ENCODE measurements at places on chromosomes 16 and 17.

DNA sequence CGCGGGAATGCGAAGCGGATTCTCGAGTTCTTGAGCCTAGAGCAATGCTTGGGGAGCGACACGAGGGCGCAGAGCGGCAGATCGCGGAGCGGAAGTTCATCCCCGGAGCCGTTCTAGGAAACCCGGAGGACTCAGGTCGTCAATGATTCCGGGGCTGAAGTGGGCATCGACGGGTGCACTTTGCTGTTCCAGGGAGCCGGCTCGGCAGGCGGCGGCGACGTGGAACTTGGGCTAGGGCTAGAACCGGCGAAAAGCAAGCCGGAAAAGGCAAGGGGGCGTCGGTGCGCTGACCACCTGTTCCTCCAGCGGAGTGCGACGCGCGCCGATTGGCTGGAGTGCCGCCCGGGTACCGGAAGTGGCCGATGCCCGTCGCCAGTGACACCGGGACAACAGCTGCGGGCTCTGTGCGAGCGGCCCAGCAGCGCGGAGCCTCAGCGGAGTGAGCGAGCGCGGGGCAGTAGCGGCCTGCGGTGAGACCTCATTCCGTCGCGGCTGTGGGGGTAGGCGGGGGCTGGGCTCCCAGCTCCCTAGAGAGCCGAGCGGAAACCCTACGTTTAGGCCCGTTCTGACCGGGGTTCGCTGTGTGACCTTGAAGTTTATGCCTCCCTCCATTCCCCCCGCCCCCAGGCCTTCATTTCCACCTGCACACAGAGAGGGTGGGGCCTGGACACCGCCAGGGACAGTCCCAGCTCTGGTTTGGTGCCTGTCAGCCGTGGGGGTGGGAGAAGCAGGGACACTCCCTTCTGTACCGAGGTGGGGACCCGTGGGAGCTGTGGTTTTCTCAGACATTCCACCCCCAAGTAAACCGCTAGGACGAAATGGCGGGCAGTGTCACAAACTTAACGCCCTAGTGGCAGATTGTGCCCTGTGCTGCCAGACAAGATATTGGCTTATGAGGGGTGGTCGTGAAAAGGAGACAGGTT lies at the start of gene ZFP3:
TSS of gene ZFP3 (plus strand) at position 362 of the 923 bp plus-strand sequence. CDS start 13,038 bp downstream, outside the sequence.
- peak; percentile 54 for DNase-seq

DNA sequence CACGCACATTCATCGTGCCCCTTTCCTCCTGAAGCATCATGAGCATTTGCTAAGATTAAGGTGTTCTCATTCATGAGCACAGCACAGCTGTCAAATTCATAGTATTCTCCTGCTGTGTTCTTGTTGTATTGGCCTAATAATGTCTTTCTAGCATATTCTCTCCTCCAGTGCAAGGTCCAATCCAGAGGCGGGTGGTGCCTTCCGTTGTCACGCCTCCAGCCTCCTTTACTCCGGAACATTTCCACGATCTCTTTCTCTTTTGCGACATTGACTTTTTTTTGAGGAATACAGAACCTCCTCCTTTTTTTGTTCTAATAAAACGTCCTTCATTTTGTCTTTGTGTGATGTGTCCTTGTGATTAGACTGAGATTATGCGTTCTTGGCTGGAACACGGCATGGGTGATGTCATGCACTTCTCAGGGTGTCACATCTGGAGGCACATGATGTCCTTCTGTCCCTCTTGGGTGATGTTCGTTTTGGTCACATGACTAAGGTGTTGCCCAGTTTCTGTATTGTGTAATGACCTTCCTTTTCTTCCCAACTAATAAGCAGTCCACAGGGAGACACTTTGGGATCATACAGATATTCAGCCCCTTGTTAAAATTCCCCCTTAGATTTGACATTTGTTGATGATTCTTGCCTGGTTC lies 66.3 kb downstream of the CLEC16A start:
- no peak for DNase-seq

- DNase-seq = no peak
These were observed 81.1 kb downstream of the CACNG1 start for GRCh38 chr17:67125417-67125816.

GRCh38 chr16:66261826-66262225 lies 104.7 kb upstream of the CDH5 start:
- DNase-seq = no peak

DNA sequence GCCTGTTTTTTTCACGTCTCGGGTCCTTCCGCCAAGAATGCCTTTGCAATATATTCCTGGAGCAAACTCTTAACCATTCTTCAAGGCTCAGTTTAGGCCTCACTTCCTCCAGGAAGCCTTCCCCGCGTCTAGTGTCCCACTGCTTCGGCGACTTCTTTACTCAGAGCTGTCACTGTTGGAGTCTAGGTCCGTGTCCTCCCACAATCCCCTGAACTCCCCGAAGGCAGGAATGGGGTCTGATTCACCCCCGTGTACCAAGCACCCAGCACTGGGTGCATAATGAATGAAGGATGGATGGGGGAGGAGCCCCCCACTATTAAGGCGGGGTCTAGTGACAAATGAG lies 508 bp downstream of the MATCAP1 start:
- no peak for DNase-seq

- no peak for DNase-seq
These were observed 301.7 kb upstream of the IRX5 start for GRCh38 chr16:54628796-54629625.

GRCh38 chr17:82789806-82790205 lies 37.9 kb downstream of the TBCD start:
- DNase-seq = no peak

DNA sequence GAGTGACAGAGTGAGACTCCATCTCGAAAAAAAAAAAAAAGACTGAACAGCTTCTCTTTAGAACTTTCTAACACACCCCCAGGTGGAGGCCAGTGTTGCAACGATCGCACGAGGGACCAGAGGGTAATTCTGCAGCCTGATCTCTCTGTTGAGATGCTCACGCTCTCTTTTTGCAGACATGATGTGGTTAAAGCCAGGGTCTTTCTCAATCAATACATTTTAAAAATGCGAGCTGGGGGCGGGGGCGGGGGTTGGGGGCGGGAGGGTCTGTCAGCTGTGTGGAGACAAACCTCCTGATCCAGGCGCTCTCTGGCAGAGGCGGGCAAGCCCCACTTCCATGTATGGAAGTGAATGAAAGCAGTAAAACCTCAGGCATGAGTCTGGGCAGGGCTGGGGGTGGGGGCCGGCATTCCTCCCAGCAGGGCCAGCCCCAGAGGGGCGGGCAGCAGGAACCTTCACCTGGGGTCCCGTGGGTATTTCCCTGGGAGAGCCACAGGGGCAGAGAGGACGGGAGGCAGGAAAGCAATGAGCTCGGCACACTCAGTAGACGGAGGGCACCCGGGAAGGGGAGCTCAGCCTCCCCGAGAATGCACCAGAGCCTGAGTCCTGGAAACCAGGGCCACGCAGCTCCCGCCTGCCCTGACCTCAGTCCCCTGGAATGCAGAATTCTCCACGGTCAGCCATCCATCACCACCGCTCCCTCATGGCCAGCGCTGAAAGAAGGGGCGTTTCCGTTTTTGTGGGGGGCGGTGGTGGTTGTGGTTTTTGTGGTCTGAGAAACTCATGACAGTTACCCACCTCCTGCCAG lies 28.0 kb downstream of the NXN start:
- no peak for DNase-seq

DNA sequence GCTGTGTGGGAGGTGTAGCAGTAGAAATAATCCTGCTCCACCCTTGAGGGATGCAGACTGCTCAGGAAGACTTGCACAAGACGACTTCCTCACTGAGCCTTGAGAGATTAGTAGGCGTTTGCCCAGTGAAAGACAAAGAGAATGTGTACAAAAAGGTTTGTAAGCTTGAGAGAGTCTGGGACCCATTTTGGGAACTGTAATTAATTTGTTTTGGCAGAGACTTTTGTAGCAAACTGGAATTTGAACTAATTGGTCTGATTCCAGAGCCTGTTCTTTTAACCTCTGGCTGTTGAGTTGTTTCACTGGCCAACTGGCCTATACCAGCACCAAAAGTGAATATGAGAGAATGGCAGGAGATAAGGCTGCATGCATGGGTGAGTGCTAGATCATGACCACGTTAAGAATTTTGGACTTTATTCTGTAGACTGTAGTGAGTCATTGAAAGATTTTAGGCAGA lies 75.5 kb downstream of the AATF start:
- no peak for DNase-seq

- no peak for DNase-seq
These were observed 167.2 kb downstream of the PARN start for GRCh38 chr16:14462811-14463210.

GRCh38 chr17:30952638-30953393 lies 18.0 kb upstream of the RNF135 start:
- DNase-seq = no peak

DNA sequence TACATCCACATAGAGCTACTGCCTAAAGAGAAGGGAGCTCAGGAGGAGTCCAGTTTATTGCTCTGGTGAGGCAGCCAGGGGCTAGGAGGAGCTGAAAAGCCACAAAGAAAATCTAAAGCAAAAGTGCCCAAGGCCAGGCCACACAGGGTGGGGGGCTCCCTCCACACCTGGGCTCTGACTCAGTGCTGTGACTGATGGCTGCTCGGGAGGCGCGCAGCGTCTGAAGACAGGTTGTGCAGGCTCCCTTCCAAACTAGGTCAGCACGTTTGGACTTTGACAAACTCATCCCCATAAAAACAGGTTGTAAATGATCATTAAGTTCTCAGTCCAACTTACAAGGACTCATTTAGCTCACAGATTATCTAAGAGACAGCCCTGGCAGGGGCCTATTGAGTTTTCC lies 22.2 kb upstream of the LCMT1 start:
- no peak for DNase-seq

DNA sequence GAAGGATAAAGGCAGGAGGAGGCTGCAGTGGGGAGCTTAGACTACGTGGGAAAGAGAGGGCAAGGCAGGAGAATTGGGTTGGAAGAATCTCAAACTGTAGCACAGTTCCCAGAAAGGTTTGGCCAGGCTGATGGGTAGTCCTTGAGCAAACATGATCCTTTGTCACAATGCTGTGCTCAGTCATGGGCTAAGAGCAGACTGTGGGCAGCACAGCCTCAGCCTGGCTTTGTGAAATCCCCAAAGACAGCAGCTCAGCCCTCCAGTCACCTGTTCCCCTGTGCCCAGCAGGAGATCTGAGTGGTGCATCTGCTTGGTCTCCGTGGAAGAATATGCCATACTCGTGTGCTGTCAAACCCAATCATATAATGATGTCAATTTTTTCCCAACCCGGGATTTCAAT lies 10.6 kb upstream of the ENGASE start:
- DNase-seq = no peak

DNA sequence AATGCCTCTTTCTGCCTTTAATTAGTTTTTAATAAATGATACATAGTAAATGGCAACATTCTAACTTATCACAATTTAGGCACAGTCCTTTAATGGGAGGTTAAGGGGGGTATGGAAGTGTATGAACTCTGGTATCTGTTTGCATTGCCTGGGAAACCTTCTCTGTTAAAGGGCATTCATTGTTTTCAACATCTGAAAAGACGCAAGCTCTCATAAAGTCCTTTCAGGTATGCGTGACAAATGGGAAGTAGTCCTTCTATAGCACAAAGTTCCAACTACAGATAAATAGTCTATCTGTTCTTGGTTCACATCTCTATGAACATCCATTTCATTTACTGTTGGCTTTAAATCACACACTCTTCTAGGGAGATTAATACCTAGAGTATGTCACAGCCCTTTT lies 298.0 kb upstream of the PMFBP1 start:
- no peak for DNase-seq

DNA sequence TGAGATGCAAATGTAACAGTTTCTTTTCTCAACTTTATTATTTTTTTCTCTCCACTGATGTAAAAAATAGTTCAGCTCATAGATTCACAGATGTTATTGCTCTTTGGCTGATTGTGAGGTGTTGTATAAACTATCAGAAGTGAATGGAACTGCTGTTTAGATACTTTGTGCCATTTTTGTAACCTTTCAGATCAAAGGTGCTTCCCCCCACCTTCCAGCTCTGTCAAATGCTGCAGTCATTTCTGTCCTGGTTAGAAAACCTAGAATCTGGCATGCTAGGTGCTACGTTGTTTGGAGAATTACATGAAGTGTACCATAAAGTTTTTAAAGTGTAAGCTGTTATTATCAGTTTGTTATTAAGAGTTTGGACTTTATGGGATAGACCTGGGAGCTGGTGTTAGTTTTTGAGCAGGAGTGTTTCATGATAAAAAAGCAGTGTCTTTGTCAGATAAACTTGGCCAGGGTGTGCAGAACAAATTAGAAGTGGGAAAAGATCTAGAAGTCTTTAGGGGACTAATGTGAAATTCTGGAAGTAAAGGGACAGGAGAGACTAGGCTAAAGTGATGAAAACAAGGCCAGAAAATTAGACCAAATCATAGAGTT lies 1.8 kb upstream of the WIPI1 start:
- no peak for DNase-seq

GRCh38 chr16:50430076-50430475 lies 61.3 kb upstream of the BRD7 start:
- DNase-seq = no peak

DNA sequence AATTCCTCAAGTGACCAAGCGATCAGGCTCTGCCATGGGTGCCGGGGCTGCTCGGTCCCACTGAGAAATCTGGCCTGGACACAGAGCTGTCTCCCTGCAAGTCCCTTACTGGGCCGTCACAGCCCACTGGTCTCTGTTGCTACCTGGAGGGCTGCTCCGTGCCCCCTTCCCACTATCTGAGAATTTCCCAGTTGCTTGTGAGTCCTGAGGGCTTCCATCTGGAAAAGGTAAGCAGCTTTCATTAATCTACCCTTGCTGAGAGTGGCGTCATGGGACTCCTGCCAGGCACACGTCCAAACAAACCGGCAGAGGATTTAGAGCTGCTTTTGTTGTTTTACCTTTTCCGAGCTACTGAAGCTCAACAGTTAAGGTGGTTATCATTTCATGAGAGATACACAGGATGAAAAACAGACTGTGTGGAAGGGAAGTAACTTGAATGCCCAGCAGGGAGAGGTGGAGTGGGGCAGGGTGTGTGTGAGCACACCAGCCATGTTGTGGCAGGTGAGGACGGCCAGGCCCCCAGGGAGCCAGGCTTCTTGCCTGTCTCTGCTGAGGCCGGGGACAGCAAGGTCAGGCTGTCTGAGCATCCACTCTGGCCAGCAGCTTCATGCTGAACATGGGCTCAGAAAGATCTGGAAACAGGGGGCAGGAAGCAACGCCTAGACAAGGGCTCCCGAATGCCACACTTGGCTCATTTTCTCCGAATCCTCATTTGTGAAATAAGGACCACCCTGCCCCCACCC lies 50.6 kb downstream of the GTF3C1 start:
- DNase-seq = no peak

DNA sequence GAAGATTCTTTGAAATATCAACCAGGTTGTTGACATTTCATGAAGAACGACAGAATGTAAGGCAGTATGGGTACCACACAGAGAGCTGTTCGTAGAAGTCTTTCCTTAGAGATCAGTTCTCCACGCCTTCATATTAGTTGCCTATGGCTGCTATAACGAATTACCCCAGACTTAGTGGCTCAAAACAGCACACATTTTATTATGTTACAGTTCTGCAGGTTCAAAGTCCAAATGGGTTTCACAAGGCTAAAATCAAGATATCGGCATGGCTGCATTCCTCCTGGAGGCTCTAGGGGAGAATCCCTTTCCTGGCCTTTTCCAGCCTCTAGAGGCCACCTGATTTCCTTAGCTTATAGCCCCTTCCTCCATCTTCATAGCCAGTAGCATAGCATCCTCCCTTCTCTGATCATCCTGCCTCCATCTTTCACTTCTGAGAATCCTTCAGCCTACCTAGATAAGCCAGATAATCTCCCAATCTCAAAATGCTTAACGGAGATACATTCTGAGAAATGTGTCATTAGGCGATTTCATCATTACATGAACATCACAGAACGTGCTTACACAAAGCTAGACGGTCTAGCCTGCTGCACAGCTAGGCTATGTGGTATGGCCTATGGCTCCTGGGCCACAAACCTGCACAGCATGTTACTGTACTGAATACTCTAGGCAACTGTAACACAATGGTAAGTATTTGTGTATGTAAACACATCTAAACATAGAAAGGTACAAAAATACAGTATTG lies 26.0 kb downstream of the ERCC4 start:
- no peak for DNase-seq

Data from T-cell (primary cell).